ENCODE measurements at places on chromosomes 12 and 14.

GRCh38 chr14:99716091-99716849, 32.2 kb downstream of the CYP46A1 start:
- no peak for DNase-seq

GRCh38 chr14:73694083-73694482, 20.1 kb downstream of the PNMA1 start:
- DNase-seq, result no peak

- DNase-seq, result no peak
Observed at GRCh38 chr12:96882862-96883261, 24.2 kb upstream of the NEDD1 start.

DNA sequence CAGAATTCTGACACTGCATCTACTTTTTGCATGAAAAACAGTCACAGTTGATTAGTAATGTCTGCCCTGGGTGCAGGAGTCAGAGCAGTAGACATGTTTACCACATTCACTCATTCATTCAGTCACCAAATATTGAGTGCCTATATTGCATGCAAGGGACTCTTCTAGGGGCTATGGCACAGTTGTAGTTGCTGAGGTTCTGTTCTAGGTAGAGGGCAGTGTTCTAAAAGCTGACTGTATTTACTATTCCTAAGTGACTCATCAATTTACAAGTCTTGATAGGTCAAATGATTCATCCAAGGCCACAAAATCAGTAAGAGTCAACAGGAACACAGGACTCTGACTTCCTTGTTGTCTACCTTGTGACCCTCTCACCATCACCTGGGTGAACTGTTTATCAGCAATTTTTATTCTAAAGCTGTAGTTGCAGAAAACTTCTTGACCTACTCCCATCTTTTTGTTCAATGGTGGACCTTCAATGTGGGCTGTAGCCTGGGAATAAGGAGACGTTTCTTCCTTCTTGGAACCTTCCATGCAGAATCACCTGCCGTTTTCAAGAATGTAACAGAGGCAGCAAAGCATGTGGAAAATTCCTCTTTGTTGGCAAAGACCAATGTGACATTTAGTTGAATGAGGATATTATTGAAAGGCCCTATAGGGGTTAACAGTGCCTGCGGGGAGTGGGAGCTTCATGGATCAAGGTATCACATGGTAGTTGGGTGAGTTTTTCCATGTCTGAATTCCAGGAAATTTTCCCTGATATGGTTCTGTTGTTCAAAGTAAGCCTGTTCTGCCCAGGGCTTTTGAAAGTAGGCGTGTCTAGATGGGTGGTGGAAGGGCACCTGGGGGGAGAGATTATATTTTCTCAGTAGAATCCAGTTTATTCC, 223.2 kb downstream of the KTN1 start:
- no peak for DNase-seq

GRCh38 chr14:99626041-99626648, 18.8 kb upstream of the HHIPL1 start:
- DNase-seq, result no peak

GRCh38 chr12:18171571-18171970, 81.6 kb upstream of the RERGL start:
- no peak for DNase-seq

DNA sequence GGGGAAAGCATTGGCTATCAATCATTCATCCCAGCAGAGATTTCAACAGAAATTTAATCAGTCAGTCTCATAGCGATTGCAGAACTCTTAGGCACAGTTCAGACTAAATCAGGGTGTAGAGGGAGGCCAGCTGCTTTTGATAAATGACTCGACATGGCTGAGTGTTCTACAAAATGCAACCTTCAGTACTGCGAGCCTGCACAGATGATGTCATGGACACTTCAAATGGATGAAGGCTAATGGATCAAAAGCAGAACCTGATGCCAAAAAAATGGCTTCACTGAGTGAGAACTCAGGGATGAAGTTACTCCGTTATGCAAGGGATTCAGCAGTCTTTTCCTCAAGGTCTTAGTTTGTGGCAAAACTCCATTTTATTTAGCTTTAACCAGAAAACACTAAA, 167.3 kb downstream of the DACT1 start:
- no peak for DNase-seq

- DNase-seq, result peak; percentile 52
Observed at GRCh38 chr12:59388176-59388575, 207.7 kb upstream of the SLC16A7 start.

DNA sequence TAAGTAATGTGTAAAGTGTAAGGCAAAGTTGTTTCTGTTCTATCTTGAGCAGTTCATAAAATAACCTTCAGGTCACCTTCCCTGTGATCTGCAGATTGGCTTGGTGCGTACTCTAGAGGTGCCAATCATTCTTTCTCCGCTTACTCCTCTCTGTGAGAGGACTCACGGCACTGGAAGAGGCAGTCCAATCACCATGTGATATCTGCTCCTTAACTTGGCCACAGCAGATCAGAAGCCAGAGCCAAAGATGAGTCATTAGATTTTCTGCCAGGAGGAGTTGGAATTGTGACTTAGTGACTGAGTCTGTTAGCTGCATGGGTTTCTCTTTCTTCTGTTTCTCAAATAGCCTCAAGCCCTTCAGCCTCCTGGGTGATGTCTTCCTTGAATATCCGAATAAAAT, 165.5 kb downstream of the SLC41A2 start:
- DNase-seq, result no peak

- no peak for DNase-seq
Observed at GRCh38 chr12:4346931-4347330, 25.9 kb downstream of the TIGAR start.

- no peak for DNase-seq
Observed at GRCh38 chr12:44703182-44703910, 172.8 kb downstream of the NELL2 start.

DNA sequence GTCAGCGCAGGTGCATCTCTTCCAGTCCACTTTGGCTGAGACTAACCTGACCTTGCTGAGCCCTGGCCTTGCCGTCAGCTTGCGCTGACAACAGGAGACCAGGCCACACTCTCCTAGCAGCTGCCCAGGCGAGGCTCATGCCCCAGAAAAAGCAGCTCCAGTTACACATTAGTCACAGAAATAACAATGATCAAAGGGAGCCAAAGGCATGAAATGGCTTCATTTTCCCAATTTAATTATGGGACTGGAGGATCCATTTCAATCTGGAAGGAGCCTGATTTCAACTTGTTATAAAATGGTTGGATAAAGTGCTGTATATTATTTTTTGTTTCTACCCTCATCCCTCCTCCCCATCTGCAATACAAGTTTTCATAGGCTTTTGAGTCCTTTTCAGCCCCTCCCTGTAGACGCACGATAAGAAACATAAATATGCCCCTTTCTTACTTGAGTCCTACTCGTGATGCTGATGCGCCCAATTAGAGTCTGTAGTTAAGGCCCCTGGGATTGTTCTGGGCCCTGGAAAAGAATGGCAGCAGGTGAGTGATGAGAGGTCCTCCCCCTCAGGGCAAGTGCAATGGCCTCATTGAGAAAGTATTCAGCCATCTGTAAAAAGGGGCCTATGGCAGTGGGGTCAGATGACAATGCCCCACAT, 376.0 kb downstream of the C12orf75 start:
- DNase-seq, result no peak

DNA sequence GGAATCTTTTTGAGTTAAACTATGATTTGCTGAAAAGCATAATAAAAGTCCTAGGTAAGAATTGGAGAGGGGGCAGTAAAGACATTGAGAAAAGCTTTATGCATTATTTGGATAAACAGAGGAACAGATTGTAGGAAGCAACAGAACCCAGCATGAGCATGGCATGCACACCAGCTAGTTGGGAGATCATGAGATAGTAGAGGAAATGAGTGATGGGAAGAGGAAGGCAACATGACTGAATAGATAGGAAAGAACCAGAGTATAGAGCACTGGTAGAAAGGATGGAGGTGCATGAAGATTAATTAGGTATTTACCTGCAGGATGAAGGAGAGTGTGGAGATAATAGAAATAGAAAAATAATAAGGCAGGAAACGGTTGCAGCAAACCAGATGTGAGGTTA, 248.5 kb upstream of the LMO3 start:
- no peak for DNase-seq

DNA sequence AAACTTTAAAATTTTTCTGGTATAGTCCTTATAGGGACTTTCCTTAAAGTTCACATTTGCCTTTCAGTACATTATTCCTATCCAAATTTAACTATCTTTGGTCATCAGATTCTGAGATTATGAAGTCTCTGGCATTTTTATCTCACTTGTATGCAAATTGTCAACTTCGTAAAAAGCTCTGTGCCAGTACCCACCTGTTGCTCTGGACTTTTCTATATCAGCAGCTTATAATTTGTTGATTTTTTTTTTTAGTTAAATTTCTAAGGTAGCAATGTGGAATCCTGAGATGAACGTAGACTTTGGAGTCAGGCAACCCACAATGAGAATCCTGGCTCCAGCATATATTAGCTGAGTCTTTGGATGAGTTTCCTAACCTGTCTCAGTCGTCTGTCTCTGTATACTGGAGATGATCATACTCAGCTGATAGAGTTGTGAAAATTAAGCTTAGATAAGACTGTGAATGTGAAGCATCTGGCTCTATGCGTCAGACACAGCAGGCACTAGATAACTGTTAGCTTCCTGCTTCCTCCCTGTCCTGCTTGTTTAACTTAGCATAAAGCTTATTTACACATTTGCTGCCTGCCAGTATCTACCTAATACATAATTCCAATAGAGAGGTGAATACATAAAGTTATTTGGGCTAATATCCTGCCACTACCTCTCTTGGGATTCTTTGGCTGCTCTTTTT, 59.8 kb downstream of the MARK3 start:
- no peak for DNase-seq

DNA sequence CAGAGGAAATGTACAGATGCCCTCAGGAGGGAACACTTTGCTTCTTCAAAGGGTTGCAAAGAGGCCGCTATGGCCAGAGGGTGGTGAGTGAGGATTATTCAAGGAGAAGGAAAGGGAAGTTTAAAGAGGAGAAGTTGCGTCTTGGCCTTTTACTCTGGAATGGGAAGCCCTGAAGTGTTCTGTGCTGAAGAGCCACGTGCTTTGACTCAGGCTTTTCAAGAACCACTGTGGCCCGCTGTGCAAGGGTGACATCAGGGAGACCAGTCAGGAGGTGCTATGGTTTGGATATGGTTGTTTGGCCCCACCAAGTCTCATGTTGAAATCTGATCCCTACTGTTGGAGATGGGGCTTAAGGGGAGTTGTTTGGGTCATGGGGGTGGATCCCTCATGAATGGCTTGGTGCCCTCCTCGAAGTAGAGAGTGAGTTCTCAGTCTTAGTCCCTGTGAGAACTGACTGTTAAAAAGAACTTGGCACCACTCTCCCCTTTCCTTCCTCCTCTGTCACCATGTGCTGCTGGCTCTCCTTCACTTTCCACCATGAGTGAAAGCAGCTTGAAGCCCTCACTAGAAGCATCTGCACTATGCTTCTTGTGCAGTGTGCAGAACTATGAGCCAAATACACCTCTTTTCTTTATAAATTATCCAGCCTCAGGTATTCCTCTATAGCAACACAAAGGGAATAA, 66.1 kb upstream of the DUSP6 start:
- DNase-seq, result no peak

- DNase-seq, result no peak
Observed at GRCh38 chr12:33052141-33053051, 155.8 kb upstream of the PKP2 start.

DNA sequence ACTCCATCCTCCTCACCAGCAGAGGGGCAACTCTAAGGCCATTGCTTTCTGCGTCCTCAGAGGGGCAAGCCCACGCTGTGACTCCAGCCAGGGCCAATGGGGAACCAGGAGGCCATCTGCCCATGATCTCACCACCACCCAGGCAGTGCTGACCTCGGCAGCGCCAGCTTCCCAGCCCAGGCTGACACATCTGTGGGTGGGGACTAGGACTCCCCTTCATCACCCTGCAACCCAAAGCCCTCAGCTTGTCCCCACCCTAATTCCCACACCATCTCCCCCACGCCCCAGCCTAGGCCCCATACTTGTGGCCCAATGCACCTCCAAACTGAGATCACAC, 58.6 kb downstream of the VWF start:
- DNase-seq, result no peak

DNA sequence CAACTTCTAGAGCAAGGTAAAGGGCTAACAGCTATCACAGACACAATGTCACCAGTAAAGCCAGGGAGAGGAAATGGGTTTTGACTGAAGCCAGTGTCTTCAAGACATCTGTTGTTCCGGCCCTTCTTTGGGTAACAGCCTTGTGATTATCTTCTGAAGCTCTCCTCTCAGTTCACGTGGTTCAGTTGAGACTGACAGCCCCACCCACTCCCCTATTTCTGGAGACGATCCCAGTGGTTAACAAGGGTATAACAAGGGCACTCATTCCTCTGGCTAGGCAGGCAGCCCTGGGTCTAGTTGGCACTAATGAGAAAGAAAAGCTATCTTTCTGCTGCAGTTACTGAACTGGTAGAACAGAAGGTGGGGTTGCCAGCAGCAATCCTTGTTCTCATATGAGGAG, 6.9 kb downstream of the GNPTAB start:
- DNase-seq, result peak; percentile 43

DNA sequence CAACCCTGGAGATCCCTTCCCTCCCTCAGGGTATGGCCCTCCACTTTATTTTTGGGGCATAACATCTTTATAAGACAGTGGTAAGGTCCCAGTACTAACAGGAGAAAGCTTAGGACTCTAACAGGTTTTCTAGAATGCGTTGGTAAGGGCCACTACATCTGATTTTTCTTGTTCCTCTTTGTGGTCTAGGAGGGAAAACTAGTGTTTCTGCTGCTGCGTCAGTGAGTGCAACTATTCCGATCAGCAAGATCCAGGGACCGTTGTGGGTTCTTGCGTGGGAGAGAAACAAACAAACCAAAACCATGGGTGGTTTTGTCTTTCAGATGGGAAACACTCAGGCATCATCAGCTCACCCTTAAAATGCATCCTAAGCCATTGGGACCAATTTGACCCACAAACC, 123.6 kb upstream of the SLC16A7 start:
- no peak for DNase-seq
